Activated CD8-positive, alpha-beta T cell treated with anti-CD3 and anti-CD28 coated beads, Interleukin-2, amount 10 ng/mL, durations not matched to agents 7 days and 5 days (primary cell): ENCODE measurements at places on chromosomes 4 and X. TPM values are rescaled to one million over a fixed set of nuclear protein-coding genes. Genes with fewer than 3 reads are reported as not detected.

- DNase-seq = no peak
Observed at GRCh38 chr4:47309165-47309564, 154.3 kb downstream of the COMMD8 start.

GRCh38 chr4:110633358-110634341, 10.8 kb upstream of the PITX2 start:
- DNase-seq = no peak

DNA sequence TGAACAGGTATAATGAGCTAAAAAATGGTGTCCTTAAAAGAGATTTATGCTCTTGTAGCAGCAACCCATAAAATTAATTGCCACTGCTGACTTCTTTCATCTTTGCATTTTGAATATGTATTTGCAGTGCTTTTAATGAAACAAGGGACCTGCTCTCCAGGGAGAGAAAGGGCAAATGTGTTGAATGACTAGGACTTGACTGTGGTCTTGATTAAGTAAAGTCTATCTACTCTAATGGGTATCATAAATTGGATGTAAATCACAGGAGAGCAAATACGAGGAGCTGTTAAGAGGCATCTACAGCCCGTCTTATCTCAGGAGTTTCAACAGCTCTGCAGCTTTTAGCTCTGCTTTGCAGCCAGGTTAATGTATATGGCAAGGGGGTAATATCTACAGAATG, 216.4 kb downstream of the PALLD start:
- no peak for DNase-seq

SCML1 gene
- total RNA-seq = 6.1 TPM

FOXR2 gene
- not detected for total RNA-seq

AMTN gene
- total RNA-seq = not detected

PIM2 gene
- total RNA-seq = 53.6 TPM

EBP gene
- total RNA-seq = 344 TPM

FAM9B gene
- not detected for total RNA-seq

BEND2 gene
- not detected for total RNA-seq

CNKSR2 gene
- total RNA-seq = 11.1 TPM
